ENCODE measurements at places on chromosomes 16 and 17.

- DNase-seq = no peak
These were observed 48.3 kb downstream of the ADCY7 start for GRCh38 chr16:50314665-50315064.

DNA sequence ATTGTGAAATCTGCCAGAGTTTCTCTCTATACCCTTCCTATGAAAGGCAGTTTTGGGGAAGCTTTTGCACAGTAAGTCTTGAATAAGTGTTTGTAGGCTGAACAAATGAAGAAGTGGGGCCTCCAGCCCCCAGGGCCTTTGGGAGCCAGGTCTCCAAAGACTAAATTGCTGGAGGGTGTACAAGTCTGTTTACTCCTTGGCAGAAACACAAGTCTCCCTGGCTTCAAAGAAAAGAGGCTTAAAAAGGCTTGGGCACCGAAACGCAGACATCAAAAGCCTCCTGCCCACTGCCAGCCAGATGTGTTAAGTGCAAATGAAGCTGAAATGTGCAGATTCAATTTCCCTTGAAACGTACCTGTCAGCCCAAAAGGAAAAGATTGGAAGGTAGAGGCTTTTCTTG is 146.3 kb downstream of the TMEM132E start:
- no peak for DNase-seq

DNA sequence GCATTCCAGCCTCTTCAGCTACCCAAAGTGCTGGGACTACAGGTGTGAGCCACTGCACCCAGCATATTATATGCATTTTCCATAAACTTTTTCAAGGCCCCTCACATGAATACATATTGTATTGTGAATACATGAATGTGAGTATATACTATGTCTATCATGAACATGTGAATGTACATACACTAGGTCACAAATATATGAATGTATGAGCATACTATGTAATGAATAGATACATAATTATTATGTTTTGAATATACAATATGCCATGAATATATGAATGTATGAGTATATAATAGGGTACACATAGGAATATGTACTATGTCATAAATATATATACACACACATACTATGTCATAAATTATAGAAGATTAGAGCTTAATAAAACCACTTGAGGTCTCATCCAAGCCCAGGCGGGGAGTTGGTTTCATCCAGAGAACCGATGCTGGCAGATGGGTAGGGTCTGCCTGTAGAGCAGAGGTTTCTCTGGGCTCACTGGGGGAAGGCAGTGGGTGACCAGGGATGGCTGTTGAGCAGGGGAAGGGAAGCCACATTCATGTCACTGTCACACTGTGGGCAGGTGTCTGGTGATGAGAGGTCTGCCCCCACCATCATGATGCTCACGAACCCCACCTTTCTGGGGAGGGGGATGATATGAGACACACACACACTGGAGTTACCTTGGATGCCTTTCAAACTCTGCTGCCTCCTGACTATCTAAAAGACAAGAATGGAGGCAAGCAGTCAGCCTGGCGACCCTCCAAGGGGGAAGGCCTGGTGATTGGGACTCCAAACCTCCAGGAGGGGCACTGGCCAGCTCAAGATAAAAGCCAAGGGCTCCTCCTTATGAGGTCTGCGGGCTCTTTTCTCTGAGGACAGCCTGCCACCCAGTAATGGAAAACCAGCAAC is 7.3 kb downstream of the C16orf95 start:
- no peak for DNase-seq

DNA sequence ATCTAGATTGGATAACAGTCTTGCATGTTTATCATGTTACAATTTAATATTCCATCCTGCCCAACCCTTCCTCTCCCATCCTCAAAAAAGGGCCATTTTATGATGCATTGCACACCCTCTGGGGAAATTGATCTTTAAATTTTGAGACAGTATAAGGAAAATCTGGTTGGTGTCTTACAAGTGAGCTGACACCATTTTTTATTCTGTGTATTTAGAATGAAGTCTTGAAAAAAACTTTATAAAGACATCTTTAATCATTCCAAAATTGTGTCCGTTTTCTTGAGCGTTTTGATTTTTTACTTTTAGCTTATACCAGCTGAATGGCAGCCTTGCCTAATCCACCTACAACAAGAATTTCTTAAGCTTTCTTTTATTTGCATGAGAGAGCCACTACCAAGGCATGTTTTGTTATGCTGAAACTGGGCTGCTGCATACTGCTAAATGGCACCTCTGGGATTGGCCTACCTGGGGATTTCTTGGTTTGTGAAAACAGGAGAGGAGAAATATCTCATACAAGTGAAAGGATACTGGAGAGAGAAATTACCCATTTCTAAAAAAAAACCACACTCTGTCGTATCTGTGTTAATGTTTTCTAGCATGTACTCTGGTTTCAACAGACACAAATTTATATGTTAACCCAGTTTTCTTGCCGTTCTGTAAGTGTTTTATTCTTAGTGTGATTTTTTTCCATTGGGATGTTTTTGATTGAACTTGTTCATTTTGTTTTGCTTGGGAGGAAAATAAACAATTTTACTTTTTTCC is 52.2 kb downstream of the TUBD1 start:
- no peak for DNase-seq

GRCh38 chr17:72617557-72617956 is 474.9 kb downstream of the SLC39A11 start:
- no peak for DNase-seq

DNA sequence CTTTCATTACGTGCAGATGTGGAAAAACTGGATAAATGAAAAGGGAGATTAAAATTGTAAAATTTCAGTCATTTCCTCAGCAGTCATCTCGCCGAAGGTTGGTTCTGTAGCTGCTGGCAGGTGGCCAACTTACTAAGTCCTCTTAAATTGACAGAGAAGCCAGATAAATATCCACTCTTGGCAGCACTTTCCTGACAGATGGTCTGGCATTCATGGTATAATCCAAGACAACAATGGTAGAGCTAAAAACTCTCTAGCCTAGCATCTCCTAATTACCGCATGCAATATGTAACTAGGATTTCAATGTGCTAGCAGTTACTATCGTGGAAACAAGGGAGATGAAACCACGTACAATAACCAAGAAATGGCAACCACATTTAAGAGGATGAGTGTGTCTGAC is 306.3 kb downstream of the CNTNAP4 start:
- no peak for DNase-seq

DNA sequence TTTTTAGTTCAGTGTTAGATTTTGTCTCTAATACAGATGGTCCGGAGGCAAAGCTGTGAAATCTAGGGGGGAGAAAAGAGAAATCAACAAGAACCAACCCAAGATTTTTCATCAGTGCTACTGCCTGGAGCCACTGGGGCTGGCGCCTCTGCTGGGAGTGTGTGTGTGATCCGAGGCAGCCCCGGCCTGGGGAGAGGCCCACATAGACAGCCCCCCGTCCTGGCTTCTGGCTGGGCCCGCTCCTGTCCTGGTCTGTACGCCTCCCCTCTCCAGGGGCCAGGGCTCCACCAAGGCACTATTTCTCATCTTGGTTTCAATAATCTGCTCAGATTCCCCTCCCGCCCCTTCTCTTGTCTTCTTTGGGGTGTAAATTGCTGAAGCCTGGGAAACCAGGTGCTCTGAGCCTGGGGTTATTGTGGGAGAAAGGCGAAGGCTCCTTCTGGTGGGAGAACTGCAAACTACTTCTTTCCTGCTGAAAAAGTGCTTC is 7.8 kb downstream of the BAHCC1 start:
- DNase-seq = no peak

GRCh38 chr16:16960785-16961184 is 510.0 kb downstream of the XYLT1 start:
- DNase-seq = no peak

- DNase-seq = no peak
These were observed 1.5 kb downstream of the CNP start for GRCh38 chr17:41967921-41968578.

DNA sequence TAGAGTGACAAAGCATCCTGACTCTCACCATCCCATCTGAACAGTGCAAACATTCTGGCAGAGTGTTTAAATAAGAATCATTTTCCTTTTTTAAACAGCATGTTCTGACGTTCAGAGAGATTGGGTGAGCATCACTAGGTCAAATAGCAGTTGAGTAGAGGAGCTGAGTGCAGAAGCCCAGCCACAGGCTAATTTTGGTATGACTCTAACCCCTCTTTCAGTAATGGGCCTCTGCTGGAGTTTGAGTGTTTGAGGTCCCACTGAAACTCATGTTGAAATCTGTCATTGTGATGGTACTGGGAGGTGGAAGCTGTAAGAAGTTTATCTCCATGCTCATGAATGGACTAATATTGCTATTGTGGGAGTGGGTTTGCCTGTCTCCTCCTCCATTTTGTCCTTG is 194.4 kb downstream of the SALL1 start:
- DNase-seq = no peak

DNA sequence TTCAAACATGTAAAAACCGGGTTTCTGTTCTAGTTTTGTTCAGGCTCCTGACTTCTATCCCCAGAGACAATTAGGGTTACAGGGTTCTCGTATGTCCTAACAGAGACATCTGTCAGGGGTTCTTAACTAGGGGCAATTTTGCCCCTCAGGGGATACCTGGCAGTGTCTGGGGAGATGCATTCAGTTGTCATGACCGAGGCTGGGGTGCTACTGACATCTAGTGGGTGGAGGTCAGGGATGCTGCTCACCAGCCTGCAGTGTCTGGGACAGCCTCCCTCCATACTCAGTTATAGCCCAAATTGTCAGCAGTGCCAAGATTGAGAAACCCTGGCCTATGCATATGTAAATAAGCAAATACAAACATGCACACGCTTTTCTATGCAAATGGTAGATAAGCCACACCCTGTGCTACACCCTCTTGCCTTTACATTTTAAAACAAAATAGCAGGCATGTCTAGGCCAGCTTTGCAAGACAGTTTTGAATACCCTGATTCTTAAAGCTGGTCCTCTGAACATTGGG is 37.4 kb downstream of the CLEC16A start:
- DNase-seq = peak; percentile 63

DNA sequence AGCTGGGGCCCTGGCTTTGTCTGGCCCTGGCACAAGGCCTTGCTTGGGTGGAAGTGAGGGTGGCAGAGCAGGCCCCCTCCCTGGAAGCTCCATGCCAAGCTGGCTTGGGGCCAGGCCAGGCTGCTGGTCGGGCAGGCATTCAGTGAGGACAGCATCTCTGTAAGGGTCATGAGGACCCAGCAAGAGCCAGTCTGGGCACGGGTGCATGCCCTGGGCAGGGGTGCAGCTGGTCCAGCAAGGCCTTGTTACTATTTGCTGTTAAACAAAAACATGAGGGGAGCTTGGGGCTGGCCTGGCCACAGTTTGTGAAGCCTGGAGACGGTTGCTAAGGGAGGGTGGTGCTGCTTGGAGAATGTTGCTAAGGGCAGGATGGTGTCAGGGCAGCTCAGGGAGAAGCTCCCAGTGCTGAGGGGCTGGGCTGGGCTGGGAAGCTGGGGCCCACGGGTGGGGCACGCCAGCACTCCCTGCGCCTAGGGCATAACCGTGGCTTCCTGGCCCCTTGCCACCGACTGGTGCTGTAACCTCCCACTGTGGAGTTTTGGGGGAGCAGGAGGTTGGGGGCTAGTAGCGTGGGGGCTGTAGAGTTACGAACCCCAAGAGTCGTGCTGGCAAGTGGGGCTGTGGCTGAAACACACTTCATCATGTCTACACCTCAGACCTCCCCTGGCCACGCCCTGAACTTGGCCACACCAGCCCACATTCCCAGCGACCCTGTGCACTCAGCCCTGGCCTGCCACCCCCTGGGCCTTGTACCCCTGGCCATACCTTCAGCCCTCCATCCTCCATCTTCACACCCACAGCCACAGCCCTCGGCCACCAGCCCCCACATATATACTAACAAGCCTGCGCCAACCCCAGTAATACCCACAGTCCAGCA is 1.6 kb downstream of the TPPP3 start:
- no peak for DNase-seq

DNA sequence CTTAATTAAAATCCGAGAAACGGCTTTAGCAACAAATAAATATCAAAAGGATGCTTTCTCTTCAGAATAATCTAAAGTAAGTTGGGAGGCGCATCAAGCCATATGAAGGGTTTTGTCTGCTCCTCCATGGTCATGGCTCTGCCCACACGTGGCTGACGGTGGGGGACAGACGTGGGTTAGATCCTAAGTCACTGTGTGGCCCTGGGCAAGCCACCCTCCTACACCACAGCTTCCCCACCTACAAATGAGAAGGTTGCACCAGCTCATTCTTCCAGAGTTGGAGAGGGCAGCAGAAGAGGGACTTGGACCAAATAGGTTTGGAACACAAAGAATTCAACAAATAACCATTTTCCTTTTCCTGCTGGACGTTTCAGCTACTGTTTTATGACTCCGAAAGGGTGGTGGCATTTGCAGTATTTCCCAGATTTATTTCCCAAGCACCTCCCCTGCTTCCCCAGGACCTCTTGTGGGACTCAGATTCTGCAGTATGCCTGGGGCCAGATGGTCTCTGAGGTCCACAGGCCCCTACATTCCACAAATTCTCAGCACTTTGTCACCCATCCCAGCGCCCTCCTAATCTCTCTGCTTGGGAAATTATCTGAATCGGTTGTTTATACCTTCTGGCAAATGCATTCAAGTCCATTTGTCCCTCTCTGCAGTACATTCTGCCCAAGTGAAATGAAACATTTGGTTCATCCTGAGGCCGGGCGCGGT is 17.8 kb downstream of the LRRC75A start:
- no peak for DNase-seq

DNA sequence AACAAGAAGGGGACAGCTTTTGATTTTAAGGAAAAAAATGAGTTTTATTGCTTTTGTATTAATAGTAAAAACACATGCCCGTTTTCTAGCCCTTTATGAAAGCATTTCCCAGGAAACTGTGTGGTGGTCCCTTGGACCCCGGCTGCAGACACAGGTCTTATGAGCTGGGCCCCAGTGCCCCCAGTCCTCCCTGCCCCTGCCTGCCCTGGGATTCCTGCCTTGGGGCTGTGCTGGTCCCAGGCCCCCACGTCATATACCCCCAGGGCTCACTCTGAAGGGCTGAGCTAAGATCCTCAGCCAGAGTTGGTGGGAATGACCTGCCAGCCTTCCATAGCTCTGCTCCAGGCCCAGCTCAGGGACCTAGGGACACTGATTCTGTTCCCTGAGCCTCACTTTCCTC is 30.8 kb downstream of the GINS2 start:
- DNase-seq = no peak

DNA sequence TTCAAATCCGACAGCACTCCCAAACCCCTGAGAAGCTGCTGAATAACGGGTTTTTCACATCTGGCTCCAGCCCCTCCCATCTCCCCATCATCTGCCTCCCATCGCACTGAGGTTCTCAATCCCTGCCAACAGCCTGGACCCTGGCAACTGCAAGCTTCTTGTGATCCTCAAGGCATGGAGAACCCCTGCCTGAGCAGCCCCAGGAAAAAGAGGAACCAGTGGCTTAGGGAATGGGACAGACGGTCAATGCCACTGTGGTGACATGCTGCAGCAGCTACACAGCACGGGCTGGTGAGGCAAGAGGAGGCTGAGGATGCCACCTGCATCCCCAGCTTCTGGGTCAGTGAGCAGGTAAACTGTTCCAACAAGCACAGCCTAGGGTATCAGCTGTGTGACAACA is 3.3 kb upstream of the MBTPS1 start:
- no peak for DNase-seq

GRCh38 chr17:75639327-75639726 is 6.1 kb downstream of the SMIM5 start:
- no peak for DNase-seq

GRCh38 chr16:47018223-47018891 is 44.9 kb upstream of the DNAJA2 start:
- DNase-seq = peak; percentile 72

- DNase-seq = no peak
These were observed 3.3 kb downstream of the ZNF598 start for GRCh38 chr16:2006317-2006716.

- DNase-seq = no peak
These were observed 392.5 kb downstream of the HS3ST3B1 start for GRCh38 chr17:14693382-14693781.

- no peak for DNase-seq
These were observed 589.6 kb downstream of the WWOX start for GRCh38 chr16:78689028-78689427.
